ENCODE measurements at places on chromosomes 2 and 18. TPM values are rescaled to one million over a fixed set of nuclear protein-coding genes. Genes with fewer than 3 reads are reported as not detected.
A peak's percentile ranks its signal among the peaks of the same experiment; 100 is the strongest.

Gene SERPINB12
- total RNA-seq: not detected

Gene TP53I3
- total RNA-seq: 44.4 TPM

- no peak for DNase-seq
These were observed 9.2 kb downstream of the LGALSL start for GRCh38 chr2:64462940-64463700.

DNA sequence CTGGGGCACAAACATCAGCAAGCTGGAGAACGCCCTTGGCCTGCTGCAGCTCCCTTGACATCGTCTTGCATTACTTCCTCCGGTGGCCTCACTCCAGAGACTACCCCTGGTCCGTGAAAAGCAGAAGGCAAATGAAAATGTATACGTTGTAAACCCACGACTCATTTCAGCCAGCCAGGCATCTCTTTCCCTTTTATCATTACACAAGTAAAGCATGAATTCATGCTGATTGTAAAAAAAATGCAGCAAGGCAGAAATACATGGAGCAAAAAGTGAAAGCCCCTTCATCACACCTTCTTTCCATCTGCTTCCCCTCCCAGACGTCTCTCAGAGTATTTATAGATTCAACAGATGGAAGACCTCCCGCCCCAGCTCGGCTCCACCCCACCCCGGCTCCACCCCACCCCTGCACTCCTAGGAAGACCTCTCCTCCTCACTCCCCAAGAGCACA lies 41.6 kb upstream of the RALBP1 start:
- peak; percentile 38 for DNase-seq

- DNase-seq: no peak
These were observed 59.9 kb downstream of the PTPRM start for GRCh38 chr18:7626922-7627440.

DNA sequence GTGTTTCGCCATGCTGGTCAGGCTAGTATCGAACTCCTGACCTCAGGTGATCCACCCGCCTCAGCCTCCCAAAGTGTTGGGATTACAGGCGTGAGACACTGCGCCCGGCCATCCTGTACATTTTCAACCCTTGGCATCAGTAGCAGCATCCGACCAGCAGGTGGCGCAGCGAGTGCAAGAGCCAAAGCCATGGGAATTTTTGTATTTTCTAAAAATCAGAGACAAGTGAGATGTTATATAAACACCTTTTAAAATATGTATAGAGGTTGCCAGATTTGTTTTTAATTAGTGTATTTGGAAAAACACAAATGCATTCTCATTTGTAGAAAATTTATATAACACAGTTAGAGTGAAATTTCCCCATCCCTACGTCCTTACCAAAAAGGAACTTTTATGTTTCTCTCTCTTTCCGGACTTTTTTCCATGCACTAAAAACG lies 36.8 kb downstream of the MOGAT1 start:
- DNase-seq: peak; percentile 92

Measured in osteocyte (in vitro differentiated cells).